ENCODE measurements at places on chromosomes 6 and 20. TPM values are rescaled to one million over a fixed set of nuclear protein-coding genes. Genes with fewer than 3 reads are reported as not detected.

ZBTB24 gene
- 6.5 TPM for total RNA-seq

NRSN1 gene
- not detected for total RNA-seq

CRISP3 gene
- total RNA-seq, result not detected

LPA gene
- total RNA-seq, result not detected

BCL2L1 gene
- total RNA-seq, result 89.9 TPM

ARFGEF3 gene
- 0.08 TPM for total RNA-seq

RBPJL gene
- not detected for total RNA-seq

NOX3 gene
- not detected for total RNA-seq

ETV7 gene
- total RNA-seq, result 0.48 TPM

CALHM5 gene
- total RNA-seq, result 2.3 TPM

CRISP2 gene
- not detected for total RNA-seq

DEFB124 gene
- not detected for total RNA-seq

PLCB4 gene
- 0.16 TPM for total RNA-seq

LATS1 gene
- 19.3 TPM for total RNA-seq

RIPK1 gene
- total RNA-seq, result 14.5 TPM

KHDC1 gene
- total RNA-seq, result 3.5 TPM

F13A1 gene
- total RNA-seq, result 0.32 TPM

TPMT gene
- total RNA-seq, result 3.6 TPM

PTCRA gene
- total RNA-seq, result not detected

EFCAB8 gene
- under 0.01 TPM for total RNA-seq

OGFR gene
- 47.2 TPM for total RNA-seq

EIF2S2 gene
- total RNA-seq, result 92.2 TPM

BNIP5 gene
- total RNA-seq, result not detected

COL20A1 gene
- total RNA-seq, result not detected

SLC22A23 gene
- 6.5 TPM for total RNA-seq

Measured in epithelial cell of alveolus of lung (primary cell).